ENCODE measurements at places on chromosomes 2 and 18.

- no peaks in the 10 kb centered on the region for H3K4me1 ChIP-seq
- no peaks in the 10 kb centered on the region for H3K36me3 ChIP-seq
- no peaks in the 10 kb centered on the region for H3K27me3 ChIP-seq
These were observed 726.3 kb downstream of the TSN start for GRCh38 chr2:122481717-122482116.

GRCh38 chr18:31741097-31741735, 19.5 kb downstream of the SLC25A52 start:
- no peaks in the 10 kb centered on the region for H3K27me3 ChIP-seq
- no peak overlapping the region for H3K4me3 ChIP-seq
- H3K27ac ChIP-seq, result no peak overlapping the region

DNA sequence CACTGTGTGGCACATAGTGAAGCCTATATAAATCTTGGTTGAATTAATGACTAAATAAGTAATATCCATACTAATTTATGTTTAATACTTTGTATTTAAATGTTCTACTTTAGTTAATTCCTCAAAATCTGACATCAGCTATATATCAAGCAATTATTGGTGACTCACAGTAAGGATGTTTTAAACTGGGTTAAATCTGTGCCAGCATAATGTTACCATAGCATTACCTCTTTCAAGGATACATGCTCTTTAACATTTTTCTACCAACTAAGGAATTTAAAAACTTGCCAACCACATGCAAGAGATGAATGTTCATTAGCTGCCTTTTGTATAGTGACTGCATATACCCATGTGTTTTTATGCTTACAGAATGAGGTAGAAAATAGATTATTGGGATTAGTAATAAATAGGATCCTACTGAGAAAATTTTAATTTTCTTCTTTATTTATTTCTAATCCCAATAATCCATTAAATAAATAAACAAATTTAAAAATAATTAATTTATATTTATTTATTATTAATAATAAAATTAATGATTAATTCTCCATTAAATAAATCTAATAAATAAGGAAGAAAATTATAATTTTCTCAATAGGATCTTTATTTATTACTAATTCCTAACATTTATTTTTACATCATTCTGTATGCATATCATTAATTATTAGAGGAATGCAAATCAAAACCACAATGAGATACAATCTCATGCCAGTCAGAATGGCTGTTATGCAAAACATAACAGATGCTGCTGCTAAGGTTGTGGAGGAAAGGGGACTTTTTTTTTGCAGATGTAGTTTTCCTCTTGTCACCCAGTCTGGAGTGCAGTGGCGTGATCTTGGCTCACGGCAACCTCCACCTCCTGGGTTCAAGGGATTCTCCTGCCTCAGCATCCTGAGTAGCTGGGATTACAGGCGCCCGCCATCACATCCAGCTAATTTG, 410.7 kb upstream of the DSEL start:
- no peaks in the 10 kb centered on the region for H3K4me1 ChIP-seq
- no peaks in the 10 kb centered on the region for H3K36me3 ChIP-seq
- no peak overlapping the region for H3K4me3 ChIP-seq
- H3K27ac ChIP-seq, result no peak overlapping the region

DNA sequence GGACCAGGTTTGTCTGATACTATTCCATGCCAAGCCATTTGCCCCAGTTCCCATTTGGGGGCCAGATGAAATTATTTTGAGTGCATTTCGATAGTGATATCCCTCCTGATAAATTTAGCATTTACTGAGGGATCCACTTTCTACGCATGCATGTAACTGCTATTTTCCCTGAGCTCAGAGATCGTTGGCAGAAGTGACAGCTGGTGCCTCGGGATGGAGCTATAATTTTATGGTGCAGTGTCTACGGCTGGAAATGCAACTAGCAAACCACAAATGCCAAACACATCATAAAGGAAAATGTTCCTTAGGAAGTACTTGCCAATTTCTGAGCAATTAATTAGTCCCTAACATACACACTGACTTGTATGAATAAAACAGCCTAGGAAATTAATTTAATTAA, 254.8 kb downstream of the SLC8A1 start:
- H3K36me3 ChIP-seq, result no peaks in the 10 kb centered on the region
- no peaks in the 10 kb centered on the region for H3K4me1 ChIP-seq
- H3K4me3 ChIP-seq, result no peak overlapping the region
- no peaks in the 10 kb centered on the region for H3K27me3 ChIP-seq
- no peak overlapping the region for H3K27ac ChIP-seq
